Cardiac fibroblast (primary cell): ENCODE measurements at places on chromosomes 2 and 18.
A peak's percentile ranks its signal among the peaks of the same experiment; 100 is the strongest.

- DNase-seq, result no peak
Observed at GRCh38 chr2:102357937-102358336, 2.3 kb downstream of the IL18R1 start.

DNA sequence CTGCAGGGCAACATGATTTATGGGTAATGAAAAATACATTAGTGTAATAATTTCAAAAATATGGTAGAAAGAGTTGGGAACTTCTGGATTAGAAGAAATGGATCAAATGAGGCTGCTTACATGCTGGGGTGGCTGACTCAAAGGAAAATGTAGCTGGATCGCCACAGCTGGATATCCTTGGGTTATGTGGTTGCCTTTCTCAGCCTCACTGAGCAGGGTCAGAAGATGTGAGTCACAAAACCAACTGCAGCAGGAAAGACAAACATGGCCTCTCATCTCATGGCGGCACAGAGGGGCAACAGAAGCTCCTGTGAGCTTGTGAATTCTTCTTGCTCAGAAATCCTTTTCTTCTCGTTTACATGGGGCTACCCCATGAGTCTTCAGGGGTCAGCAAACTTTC, 317.1 kb upstream of the SPRED2 start:
- no peak for DNase-seq

- peak; percentile 62 for DNase-seq
Observed at GRCh38 chr18:9619990-9620389, 5.6 kb upstream of the PPP4R1 start.

GRCh38 chr18:64238076-64238475, 89.2 kb upstream of the LINC00305 start:
- DNase-seq, result no peak

GRCh38 chr2:189379287-189379630, 62.0 kb upstream of the WDR75 start:
- peak; percentile 75 for DNase-seq

DNA sequence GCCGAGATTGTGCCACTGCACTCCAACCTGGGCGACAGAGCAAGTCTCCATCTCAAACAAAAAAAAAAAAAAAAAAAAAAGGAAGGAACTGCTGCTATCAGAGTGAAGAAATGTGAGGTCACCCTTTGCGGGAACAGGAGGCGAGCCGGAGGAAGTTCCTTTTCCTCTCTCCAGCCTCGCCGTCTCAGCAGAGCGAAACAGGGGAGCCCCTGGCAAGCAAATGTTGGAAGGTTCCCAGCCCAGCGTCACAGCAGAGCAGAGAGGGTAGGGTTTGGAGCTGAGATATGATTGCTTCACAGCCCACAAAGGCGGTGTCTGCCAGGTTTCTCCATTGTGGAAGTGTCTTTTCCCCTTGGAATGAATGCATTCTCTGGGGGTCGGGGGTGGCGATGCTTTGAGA, 28.5 kb downstream of the SLC20A1 start:
- DNase-seq, result peak; percentile 66

- DNase-seq, result peak; percentile 53
Observed at GRCh38 chr18:28059861-28060260, 117.1 kb downstream of the CDH2 start.

DNA sequence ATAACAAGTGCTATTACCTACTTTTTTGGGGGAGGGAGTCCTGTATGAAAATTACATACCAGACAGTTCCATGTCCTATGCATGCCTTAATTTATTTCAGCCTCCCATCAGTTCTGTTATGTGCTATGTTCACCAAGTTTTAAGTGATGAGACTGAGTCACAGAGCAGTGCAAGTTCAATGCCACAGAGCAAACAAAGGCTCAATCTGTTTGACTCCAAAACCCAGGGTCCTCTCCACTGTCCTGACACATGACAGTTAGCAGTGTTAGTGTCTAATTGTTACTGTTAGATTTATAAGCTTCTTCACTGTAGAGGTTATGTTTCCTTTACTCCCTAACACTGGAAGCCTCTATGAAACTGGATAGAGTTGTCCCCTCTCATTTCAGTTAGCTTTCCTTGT, 498.0 kb downstream of the PARD3B start:
- no peak for DNase-seq

- no peak for DNase-seq
Observed at GRCh38 chr18:46531482-46531881, 125.5 kb downstream of the LOXHD1 start.

GRCh38 chr2:85889627-85890281, 964 bp upstream of the ST3GAL5 start:
- no peak for DNase-seq

DNA sequence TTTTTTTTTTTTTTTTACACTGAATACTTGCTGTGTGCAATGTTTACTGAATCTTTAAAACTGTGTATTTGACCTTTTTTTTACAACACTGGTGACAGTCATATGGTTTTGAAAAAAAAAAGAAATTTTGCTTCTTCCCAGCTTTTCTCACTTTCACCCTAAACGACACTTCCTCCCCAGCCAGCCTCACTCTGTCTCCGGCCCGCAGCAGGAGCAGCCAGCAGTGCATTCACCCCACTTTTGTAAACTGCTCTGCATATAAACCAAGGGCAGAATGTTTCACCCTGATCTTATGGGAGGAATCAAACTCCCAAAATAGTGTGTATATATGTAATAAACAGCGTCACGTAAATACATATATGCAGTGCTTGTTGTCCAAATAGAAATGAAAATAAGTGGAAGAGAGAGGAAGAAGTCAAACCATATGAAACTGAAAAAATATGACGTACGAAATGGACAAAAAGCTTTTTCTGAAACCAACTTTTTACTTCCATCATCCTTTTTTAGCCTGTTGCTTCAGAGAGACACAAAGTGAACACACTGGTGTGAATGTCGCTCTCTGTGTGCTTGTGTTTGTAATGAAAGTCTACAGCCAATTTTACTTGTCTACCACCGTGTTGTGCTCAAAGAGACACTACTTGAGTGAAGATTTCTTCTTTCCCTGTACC, 54.2 kb downstream of the ZCCHC2 start:
- no peak for DNase-seq

DNA sequence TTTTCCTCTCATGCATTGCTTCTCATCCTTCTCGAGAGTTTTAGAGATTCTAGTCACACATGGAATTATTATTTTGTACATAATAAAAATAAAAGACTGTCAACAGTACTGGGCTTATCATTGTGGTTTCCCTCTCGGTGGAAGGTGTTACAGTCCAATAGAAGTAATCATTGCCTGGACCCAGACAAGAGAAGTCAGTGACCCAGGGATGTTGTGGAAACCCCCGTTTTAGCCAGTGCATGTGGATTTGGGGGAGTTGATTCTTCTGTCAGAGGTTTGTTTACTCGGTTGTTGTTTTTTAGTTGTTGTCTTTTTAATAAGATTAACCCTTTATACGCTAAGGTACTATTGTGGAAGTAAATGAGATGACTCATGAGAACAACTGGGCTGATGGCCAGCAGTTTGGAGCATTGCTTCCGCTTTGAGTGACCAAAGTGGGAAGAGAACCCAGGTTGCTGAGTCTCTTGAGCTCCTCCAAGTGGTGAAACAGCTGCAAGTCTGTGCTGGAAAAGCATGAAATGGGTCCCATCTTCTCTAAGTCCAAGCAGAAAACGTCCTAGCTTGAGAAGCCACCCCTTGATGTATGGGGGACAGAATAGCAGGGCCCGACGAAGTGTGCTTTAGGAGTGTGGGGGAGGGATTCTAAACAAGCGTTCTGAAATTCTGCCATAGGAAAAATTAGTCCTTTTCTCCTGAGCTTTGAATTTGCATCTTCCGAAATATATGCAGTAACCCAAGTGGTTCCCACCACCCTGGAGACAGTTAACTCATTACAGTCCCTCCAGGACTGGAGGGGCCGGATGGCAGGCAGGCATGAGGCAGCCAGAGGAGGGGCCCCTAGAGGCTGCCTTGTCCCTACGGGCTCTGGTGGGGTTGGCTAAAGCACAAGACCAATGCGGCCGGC, 61.8 kb upstream of the GPR45 start:
- DNase-seq, result peak; percentile 76

GRCh38 chr2:3604207-3604877, 9.4 kb downstream of the COLEC11 start:
- DNase-seq, result peak; percentile 24

DNA sequence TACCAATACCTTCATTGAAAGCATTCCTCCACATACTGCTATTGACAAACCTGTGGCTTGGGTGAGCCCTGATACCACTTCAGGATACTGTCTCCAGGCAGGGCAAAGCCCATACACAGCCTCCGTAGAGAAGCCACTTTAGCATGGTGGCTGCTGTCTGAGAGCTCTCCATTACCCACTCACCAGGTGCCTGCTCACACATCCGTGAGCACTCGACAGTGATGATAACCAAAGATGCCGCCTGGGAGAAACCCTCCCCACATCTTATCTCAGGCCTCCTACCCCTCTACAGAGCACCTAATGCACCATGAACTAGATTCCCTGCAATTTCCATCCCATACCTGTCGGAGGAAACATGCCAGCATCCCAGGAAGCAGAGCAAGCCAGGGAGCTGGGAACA, 57.6 kb upstream of the KLHL29 start:
- no peak for DNase-seq

- DNase-seq, result peak; percentile 59
Observed at GRCh38 chr18:59910967-59911366, 11.2 kb downstream of the PMAIP1 start.

DNA sequence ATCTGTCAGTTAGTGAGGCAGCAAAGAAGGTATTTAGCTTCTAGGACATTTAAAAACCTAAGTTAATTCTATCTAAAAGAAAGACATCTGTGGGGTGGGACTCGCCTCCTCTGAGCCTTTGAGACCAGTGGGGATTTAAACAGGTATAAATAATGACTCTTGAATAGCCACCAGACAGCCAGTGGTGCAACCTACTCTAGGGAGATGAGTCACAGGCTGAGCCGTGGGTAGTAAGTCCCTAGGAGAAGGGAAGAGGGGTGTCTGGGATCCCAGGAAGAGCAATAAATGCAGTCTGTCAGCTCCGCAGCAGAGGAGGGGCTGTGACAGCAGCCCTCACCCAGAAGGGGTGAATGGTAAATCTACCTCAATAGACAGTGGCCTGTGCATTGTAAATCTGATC, 43.1 kb upstream of the GALNT3 start:
- peak; percentile 75 for DNase-seq

DNA sequence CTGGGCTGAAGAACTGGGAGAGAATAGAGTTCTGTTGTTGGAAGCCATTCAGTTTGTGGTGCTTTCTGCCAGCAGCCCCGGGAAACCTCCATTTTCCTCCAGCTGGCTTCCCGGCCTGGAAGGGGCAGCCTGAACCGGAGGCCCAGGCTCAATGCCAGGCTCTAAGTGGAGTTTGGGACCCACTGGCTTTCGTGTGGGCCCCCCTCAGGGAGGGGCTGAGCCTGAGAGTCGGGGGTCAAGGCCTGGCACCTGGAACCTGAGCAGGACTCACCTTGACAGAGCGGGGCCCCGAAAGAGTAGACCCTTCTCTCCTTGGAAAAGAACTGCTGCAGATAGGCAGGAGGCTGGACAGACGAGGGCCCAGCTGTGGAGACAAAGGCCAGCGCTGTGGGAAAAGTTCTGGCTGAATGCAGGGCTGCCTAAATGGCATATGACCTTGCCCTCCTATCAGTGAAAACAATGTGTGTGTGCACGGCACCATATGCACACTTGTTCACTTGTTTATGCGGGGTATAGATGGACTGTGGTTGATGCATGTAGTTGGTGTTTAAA, 34.8 kb upstream of the ASB18 start:
- no peak for DNase-seq

DNA sequence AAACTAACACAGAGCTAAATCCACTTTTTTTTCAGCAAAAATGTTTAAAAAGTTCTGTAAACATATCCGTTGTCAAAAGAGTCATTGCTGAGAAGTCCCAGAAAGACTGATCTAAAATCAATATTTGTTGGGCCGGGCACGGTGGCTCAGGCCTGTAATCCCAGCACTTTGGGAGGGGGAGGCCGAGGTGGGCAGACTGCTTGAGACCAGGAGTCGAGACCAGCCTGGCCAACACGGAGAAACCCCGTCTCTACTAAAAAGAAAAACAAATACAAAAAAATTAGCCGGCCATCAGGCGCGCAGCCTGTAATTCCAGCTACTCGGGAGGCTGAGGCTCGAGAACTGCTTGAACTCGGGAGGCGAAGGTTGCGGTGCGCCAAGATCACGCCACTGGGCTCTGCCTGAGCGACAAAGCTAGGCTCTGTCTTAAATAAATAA, 1.4 kb downstream of the OLA1 start:
- DNase-seq, result no peak

DNA sequence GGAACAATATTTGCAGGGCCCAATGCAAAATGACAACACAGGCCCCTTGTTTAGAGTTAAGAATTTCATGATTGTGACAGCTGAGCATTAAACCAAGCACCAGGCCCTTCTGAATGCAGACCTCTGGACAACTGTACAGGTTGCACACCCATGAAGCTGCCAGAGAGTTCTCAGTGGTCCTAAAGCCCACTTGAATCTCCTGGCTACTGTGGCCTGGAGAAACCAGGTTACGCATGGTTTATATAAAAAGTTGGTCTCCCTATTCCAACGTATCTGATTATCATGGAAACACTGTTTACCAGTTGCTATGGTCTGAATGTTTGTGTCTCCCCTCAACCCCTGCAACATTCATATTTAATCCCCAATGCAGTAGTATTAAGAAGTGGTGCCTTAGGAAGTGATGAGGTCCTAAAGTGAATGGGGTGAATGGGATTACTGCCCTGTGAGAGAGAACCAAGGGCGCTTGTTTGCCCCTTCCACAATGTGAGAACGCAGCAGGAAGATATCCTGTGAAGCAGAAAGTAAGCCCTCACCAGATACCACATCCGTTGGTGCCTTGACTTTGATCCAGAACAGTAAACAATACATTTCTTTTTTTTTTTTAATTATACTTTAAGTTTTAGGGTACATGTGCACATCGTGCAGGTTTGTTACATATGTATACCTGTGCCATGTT, 48.0 kb upstream of the ANXA4 start:
- DNase-seq, result no peak

GRCh38 chr2:205357732-205358131, 324.6 kb upstream of the NRP2 start:
- DNase-seq, result no peak

- no peak for DNase-seq
Observed at GRCh38 chr18:79829136-79829854, 31.6 kb downstream of the KCNG2 start.

- DNase-seq, result no peak
Observed at GRCh38 chr2:11830708-11831301, 84.4 kb downstream of the LPIN1 start.

GRCh38 chr18:13386891-13387801, 168.6 kb downstream of the LDLRAD4 start:
- no peak for DNase-seq

- peak; percentile 26 for DNase-seq
Observed at GRCh38 chr18:35524226-35524625, 26.5 kb upstream of the INO80C start.

DNA sequence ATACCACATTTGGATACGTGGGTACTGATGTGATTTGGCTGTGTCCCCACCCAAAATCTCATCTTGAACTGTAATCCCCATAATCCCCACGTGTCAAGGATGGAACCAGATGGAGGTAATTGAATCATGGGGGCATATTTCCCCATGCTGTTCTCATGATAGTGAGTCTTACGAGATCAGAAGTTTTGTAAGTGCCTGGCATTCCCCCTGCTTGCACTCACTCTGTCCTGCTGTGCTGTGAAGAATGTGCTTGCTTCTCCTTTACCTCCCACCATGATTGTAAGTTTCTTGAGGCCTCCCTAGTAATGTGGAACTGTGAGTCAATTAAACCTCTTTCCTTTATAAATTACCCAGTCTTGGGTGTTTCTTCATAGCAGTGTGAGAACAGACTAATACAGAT, 70.3 kb downstream of the CHST9 start:
- no peak for DNase-seq
